ENCODE measurements at places on chromosomes 3 and 15. TPM values are rescaled to one million over a fixed set of nuclear protein-coding genes. Genes with fewer than 3 reads are reported as not detected.

DNA sequence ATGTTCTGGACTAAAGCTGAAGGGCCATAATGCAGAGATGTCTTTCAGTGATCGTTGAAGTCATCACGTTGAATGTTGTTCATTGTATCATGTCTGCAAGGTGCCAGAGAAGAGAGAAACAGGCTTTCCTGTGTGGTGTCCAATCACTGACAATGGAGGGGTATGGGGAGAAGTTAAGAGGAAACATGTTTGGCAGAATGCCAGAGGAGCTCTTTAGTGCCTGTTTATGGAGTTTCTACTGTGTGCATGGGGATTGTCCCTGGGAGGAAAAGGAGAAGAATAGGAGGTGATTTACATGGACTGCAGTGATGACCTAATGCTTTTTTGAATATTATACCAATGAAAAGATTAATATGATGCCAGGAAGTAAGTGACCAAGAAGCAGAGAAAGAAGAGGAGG lies 11.7 kb downstream of the SCAANT1 start:
- DNase-seq = no peak

EXOG gene
- 17.5 TPM for polyA plus RNA-seq

DNA sequence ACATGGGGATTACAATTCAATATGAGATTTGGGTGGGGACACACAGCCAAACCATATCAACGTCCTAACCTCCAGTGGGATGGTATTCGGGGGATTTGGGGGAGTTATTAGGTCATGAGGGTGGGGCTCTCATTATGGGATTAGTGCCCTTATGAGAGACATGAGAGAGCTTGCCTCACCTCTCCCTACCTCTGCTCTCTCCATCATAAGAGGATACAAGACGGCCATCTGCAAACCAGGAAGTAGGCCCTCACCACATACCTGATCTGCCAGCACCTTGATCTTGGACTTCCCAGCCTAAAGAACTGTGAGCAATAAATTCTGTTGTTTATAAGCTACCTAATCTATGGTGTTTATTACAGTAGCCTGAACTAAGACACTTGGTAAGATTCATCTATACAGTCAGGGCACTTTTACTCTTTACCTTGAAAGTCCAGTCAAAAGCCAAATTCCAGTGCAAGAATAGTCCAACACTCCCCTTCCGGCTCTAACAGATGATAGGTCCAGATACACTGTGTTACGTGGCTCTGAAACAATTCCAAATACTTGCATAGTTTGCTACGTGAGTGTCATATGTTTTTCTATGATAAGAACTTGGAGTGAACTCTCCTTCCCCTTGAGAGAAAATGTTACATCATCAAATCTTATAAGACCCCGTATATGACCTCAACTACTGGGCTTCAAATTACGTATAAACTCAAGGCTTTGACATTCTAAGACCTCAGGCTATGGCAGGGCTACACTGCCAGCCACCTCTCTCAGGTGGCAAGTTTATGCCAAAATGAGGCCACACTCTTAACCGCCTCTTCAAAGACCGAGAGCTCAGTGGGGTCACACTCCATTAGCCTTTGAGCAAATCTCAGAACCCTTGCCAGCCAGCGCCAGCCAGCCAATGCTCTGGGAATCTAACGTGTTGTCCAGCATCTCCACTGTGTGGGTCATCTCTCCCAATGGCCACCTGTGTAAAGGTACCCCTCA lies 129.9 kb downstream of the XXYLT1 start:
- no peak for DNase-seq

GRCh38 chr3:14213066-14213774 lies 34.6 kb downstream of the LSM3 start:
- DNase-seq = no peak

DNA sequence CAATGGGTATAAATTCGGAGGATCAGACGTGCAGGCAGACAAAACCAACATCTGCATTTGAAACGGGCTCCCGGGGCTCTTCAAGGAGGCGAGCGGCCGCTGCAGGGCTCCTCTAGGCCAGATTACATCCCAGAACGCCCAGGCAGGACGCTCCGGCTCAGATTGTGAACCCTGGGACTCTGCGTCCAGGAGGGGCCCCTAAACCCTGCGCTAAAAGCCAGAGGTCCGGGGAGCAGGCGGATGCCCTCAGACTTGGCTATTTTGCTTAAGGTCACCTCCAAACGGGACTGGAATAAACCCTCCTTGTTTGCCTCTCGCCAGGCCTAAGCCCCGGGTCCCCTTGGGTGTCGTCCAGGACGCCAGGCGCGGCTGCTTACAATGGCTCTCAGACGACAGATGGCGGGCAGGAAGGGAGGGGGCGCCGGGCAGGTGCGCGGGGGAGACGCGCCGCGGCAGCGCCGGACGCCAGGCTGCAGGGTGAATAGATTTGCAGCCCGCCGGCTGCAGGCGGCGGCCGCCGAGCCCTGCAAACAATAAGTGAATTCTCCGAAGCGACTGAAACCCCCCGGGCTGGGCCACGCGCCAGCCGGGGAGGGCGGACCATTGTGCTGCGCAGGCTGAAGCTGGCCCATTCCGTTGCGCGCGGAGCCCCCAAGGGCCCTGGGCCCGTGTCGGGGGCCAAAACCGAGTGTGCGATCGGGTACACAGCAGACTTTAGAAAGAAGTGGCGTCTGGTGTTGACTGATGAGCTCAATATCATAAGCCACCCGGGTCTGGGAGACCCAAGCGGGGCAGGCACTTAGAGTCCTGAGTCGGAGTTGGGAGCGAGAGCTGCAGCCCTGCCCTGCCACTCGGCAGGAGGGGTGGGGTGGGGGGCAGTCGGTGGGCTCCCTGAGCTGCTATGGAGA lies 32.3 kb upstream of the AMOTL2 start:
- DNase-seq = no peak

DNA sequence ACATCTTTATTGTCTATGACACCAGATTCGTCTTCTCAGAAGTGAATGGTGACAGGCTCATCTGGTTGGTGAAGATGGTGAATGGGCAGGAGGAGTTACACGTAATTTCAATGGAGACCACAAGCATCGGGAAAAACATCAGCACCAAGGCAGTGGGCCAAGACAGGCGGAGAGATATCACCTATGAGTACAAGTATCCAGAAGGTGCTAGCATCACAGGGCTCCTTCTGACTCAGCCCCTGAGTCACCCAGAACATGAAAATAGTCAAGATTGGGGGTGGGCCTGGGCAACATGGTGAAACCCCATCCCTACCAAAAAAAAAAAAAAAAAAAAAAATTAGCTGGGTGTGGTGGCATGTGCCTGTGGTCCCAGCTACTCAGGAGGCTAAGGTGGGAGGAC lies 32.6 kb downstream of the TGM4 start:
- no peak for DNase-seq

SLC28A1 gene
- polyA plus RNA-seq = not detected

DNA sequence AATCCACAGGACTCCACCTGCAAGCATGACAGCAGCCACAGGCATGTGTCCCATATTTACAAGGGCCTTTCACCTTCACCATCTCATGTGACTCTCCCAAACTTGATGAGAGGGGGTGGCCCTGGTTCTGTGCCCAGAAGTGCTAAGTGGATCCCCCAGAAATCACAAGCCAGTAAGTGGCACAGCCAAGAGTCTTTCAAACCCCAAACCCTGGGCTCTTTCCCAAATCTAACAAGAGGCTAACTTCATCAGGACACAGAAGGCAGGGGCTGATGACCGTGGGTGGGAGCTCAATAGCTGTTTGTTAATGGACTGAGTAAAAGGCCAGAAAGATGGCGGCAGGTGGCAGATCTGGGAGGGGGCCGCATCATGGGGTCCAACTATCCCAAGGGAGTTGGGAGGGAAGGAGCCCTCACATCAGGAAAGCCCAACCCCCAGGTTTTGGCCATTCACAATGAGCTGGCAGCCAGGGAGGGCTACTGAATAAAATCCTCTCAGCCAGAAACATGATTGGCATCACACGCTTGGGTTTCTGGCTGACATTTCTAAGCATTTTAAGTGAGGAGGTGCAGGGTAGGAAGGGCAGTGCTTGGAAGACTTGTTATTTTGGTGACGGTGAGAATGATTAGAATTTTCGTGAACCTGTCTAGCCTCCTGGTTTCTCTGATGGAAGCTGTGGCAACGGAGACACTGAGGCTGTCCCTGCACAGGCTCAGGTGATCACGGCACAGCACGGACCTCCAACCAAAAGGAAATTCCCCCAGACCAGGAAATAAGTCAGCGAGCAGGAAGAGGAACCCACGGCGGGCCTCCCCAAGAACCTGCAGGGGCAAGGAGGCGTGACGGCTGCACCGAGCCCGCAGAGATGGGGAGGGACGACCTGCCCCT lies 109.3 kb downstream of the OXNAD1 start:
- DNase-seq = no peak

NDN gene
- not detected for polyA plus RNA-seq

ESYT3 gene
- polyA plus RNA-seq = not detected

GRCh38 chr15:101250873-101251829 lies 697 bp downstream of the CHSY1 start:
- no peak for DNase-seq

- DNase-seq = no peak
Measured at GRCh38 chr3:172515130-172515918, 7.9 kb downstream of the TNFSF10 start.
